Smooth muscle cell of the brain vasculature (primary cell): ENCODE measurements at places on chromosomes 4 and X.
A peak's percentile ranks its signal among the peaks of the same experiment; 100 is the strongest.

GRCh38 chr4:84171871-84172270, 327.2 kb downstream of the NKX6-1 start:
- no peak for DNase-seq

- DNase-seq, result no peak
These were observed 1794.0 kb downstream of the STIM2 start for GRCh38 chr4:28654618-28655017.

- DNase-seq, result no peak
These were observed 87.6 kb downstream of the DCUN1D4 start for GRCh38 chr4:51930557-51930956.

GRCh38 chrX:140432346-140433175, 72.3 kb downstream of the SOX3 start:
- DNase-seq, result no peak

- no peak for DNase-seq
These were observed 222.1 kb downstream of the CBR4 start for GRCh38 chr4:168787801-168788595.

DNA sequence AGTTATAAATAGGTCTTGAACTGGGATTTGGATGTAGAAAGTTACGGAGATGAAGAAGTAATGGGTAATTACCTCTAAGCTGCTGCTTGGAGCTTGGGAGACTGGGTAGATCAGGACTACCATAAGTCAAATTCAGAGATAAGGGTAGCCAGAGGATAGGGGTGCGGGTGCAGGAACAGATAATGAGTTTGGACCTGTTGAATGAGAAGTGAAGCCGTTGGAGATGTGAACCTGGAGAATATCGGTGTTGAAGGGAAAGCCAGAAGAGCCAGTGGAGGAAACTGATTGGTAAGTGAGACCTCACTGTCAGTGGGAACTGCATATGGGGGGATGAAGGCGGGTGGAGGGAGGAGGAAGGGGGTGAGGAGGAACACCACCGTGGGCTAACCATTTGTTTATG, 618 bp upstream of the FOXO4 start:
- DNase-seq, result no peak

- no peak for DNase-seq
These were observed 1047.2 kb downstream of the GLUD2 start for GRCh38 chrX:122094611-122095010.

DNA sequence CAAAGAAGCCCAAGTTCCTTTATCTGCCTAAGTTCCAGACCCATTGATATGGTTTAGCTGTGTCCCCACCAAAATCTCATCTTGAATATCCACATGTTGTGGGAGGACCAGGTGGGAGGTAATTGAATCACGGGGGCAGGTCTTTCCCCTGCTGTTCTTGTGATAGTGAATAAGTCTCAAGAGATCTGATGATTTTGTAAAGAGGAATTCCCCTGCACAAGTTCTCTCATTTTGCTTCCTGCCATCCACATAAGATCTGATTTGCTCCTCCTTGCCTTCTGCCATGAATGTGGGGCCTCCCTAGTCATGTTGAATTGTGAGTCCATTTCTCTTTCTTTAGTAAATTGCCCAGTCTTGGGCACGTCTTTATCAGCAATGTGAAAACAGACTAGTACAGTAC, 860.2 kb downstream of the FSTL5 start:
- no peak for DNase-seq

DNA sequence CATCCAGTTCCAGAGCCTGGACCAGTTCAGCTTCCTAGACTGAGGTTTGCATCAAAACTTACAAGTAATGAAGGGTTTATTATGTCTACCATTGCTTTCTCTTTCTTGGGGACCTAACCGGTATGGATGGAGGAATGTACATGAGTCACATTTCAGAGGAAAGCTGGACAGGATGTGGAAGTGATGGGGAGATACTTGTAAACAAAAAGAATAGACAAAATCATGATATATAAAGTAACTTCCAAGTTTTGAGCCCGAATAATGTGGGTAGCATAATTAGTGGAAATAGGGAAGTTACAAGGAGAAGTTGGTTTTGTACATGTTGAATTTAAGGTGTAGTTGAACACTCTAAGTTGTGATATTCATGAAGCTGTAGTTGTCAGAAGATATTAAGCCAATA, 15.0 kb downstream of the FNIP2 start:
- DNase-seq, result no peak

- DNase-seq, result peak; percentile 1
These were observed 73.8 kb upstream of the FREM3 start for GRCh38 chr4:143773998-143774895.

GRCh38 chr4:63728480-63729177, 680.6 kb downstream of the TECRL start:
- DNase-seq, result no peak
